Cerebellum (tissue), 4 donors: ENCODE measurements at places on chromosomes 16 and 17.
A peak's percentile ranks its signal among the peaks of the same experiment; 100 is the strongest.

- no peak for DNase-seq
These were observed 31.9 kb downstream of the WFDC1 start for GRCh38 chr16:84326545-84326944.

- DNase-seq = no peak
These were observed 230.7 kb downstream of the KATNIP start for GRCh38 chr16:27780468-27781194.

- DNase-seq = no peak
These were observed 154.8 kb downstream of the VPS53 start for GRCh38 chr17:559551-560431.

GRCh38 chr17:57811638-57812280 lies 38.1 kb downstream of the MRPS23 start:
- DNase-seq = peak; percentile 25

DNA sequence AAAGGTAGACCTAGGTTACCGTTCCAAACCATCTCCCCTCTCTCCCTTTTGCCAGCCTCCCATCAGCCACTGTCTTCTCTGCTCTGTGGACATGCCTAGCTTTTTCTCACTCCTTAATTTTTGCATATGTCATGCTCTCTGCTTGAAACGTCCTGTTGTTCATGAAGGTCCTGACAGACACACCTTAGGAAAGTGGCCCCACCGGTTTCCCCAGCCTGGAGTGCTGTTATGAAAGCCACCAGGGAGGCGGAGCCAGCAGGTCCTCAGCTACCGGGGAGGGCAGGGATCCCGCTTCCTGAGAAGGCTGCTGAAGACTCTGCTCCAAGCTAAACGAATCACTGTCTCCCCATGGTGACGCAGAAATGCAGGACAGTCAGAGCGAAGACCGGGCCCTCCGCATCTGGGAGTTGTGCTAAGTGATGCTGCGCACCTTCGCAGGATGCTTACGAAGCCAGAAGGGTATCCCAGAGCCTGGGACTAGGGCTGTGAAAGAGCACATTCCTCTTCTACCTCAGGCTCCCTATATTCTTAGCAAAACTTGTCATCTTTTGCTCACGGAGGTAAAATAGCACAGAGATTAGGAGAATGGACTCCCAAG lies 2.3 kb upstream of the SLC16A11 start:
- peak; percentile 70 for DNase-seq

DNA sequence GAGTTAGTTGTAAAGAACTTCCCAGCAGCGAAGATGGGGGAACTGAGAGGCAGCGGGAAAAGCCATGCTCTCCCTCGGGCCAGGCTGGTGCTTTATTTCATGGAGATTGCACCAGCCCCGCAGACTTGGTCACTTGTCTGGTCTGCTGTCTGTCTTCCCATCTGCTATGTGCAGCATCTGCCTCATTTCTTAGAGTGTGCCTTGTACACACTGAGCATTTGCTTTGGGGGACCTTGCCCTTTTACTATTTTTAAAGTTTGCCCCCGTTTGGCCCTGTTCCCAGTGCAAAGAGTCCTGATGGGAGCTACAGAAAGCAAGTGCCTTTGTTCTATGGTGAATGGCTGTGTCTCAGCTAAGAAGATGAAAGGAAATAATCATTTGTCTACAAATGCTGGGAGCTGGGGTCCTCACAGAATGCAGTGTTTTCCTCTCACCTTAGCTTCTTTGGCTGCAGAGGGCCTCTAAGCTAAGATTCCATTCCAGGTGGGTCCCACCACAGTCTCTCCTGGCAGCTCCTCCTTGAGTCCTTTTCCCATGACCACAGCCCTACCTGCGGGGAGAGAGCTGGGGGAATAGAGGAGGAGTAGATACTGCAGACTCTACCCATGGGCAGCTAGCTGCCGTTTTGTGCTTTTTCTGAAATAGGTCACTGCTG lies 25.1 kb upstream of the CNOT1 start:
- no peak for DNase-seq
